Ascending aorta (tissue), 2 donors: ENCODE measurements at places on chromosomes 5 and 9. TPM values are rescaled to one million over a fixed set of nuclear protein-coding genes. Genes with fewer than 3 reads are reported as not detected.

Gene SLC23A1
- total RNA-seq, result not detected

Gene CCDC187
- under 0.01 TPM for total RNA-seq

Gene SMIM33
- total RNA-seq, result not detected

Gene NAA35
- 3.3 TPM for total RNA-seq

Gene IL13
- total RNA-seq, result not detected

Gene CARTPT
- 12.7 TPM for total RNA-seq

DNA sequence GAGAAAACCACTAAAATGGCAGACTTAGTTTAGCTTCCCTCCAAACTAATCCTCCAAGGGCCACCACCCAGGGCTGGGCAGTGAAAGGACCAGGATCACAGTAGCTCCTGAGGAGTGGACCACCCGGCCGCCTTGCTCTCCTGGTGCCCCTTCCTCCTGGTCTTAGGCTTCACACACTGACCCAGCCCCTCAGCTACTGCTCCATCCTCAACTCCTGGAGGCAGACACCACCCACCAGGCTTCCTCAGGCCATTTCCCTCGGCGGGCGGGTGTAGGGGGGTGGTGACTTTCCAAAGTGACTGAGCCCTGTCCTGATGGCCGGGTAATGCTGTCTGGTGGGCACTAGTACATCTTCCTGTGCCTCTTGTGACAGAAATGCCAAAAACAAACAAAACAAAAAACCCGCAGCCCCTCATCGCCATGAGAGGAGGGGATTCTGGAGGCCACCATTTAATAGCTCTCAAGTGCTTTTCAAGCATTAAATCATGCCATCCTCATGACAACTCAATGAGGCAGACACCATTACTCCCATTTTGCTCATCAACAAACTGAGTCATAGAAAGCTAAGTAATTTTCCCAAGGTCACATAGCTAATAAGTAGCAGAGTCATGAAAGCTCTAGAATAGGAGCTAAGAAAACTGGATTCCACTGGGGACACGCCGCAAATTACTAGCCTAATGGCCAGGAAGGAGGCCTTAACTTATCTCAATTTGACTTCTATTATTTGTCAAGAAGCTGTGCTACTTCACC, 91.3 kb upstream of the LRRTM2 start:
- DNase-seq, result no peak
- H3K4me3 ChIP-seq, result no peak overlapping the region
- H3K27ac ChIP-seq, result no peak overlapping the region
- no peaks in the 10 kb centered on the region for H3K36me3 ChIP-seq
- no peaks in the 10 kb centered on the region for H3K27me3 ChIP-seq
- H3K4me1 ChIP-seq, result no peaks in the 10 kb centered on the region

GRCh38 chr9:116124472-116125040, 29.0 kb upstream of the PAPPA start:
- no peak overlapping the region for H3K4me3 ChIP-seq
- H3K36me3 ChIP-seq, result no peaks in the 10 kb centered on the region

DNA sequence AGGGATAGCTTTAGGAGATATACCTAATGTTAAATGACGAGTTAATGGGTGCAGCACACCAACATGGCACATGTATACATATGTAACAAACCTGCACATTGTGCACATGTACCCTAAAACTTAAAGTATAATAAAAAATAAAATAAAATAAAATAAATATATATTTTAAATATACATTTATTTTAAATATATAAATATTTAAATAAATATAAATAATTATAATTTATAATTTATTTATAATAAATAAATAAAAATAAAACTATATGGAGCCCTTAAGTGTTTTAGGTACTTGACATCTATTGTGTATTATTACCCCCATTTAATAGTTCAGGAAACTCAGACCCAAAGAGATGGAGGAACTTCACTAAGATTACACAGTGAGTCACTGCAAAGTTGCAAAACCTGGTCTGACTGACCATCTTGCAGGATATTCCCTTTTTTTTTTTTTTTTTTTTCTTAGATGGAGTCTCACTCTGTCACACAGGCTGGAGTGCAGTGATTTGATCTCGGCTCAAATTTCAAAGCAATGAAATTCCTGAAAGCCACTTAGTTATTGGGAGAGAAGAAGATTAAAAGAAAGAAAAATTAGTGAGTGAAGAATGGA, 5.8 kb upstream of the C5orf52 start:
- no peak overlapping the region for H3K4me3 ChIP-seq
- H3K4me1 ChIP-seq, result peaks cover 3% of the 10 kb centered on the region
- no peak overlapping the region for H3K27ac ChIP-seq
- no peaks in the 10 kb centered on the region for H3K27me3 ChIP-seq

DNA sequence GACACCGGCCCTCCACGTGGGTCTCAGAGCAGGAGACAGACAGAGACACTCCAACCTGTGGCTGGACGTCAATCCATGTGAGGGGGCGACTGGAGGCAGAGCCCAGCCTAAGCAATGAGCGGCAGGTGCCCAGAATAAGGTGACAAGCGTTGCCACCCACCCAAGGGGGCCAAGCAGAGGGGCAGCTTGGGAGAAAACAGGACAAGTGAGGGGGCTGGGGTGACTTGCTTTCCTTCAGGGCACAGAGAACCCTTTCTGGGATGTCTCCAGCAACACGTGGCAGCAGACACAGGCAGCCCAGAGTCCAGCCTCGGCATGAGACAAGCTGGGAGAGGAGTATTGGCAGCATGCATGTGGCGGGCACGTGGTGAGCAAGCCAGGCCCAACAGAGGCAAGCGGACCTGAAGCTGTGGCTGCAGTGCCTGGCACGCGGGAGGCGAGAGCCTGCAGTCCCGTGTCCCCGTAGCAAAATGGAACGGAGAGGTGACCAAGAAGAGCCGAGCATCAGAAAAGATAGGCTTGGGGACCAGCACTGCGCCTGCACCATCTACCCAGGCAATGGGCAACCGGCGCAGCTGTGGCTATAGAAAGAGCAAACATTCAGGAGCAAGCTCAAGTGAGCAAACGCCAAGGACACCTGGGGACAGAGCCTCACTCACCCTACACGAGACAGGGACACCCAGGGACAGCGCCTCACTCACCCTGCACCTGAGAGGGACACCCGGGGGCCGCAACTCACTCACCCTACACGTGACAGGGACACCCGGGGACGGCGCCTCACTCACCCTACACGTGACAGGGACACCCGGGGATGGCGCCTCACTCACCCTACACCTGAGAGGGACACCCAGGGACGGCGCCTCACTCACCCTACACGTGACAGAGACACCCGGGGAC, 6.2 kb downstream of the TERT start:
- H3K27me3 ChIP-seq, result no peaks in the 10 kb centered on the region
- no peaks in the 10 kb centered on the region for H3K4me1 ChIP-seq
- H3K27ac ChIP-seq, result no peak overlapping the region
- no peak overlapping the region for H3K4me3 ChIP-seq

DNA sequence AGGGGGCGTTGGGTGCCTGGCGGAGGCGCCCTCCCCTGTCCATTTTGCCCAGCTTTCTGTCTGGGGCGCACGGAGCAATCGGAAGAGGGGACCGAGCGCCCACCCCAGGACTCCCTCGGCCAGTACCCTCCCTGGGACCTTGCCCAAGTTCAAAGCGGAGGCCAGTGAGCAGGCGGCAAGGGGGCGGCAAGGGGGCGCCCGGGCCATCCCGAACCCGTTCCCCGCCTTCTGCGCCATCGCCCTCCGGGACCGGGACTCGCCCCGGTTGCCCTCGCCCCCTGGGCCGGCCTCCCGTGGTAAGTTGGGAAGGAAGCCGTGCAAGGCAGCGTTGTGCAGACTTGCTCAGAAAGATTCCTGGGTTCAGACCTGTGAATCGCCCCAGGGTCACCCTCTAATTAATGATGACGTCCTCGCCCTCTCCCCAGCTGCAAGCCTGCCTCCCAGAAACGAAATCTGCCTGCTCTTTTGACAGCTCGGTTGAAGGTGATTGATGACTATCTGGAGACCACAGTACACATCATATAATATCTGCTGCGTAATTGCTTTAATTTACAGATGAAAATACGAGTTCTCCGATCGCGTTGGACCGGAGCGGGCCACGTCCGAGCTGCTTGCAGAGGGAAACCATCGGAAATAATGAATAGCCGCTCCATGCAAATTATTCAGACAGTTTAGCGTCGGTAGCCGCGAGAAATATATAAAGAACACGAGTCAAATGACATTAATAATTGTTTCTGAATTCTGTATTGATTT, 1.4 kb upstream of the IRX4 start:
- no peaks in the 10 kb centered on the region for H3K4me1 ChIP-seq
- peaks cover 46% of the 10 kb centered on the region for H3K27me3 ChIP-seq
- no peaks in the 10 kb centered on the region for H3K36me3 ChIP-seq
- peak overlapping the region; percentile 50 for H3K4me3 ChIP-seq
- DNase-seq, result no peak

- H3K27me3 ChIP-seq, result no peaks in the 10 kb centered on the region
- DNase-seq, result no peak
- peak overlapping the region; percentile 26 for H3K27ac ChIP-seq
- H3K4me3 ChIP-seq, result peak overlapping the region; percentile 28
These were observed 98.7 kb downstream of the RAPGEF6 start for GRCh38 chr5:131536211-131536826.

DNA sequence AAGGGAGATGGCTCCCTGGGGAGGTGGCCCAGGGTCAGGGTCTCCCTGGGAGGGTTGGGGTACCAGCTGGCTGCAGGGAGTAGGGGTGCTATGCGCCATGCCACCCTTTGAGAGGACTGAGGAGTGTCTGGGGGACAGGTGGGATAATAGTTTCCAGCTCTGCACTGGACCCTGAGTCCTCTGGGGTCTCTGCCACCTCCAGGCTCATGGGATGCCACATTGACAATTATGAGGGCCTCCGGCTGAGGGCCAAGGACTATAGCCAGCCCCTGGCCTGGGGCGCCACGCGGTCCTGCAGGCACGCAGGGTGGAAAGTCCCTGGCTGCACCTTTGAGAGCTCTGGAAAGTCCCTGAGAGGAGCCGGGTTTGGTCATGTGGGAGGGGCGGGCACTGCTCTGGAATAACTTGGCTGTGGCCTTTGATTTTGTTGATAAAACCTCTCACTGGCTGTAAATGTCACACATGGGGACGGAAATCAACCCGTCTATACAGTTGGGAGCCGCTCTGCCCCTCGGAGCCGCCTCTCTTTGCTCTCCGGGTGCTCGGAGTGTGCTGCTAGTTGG, 16.0 kb downstream of the TRAF2 start:
- H3K4me3 ChIP-seq, result peak overlapping the region; percentile 38
- H3K27ac ChIP-seq, result peak overlapping the region; percentile 80
- peaks cover 17% of the 10 kb centered on the region for H3K4me1 ChIP-seq
- H3K27me3 ChIP-seq, result no peaks in the 10 kb centered on the region

DNA sequence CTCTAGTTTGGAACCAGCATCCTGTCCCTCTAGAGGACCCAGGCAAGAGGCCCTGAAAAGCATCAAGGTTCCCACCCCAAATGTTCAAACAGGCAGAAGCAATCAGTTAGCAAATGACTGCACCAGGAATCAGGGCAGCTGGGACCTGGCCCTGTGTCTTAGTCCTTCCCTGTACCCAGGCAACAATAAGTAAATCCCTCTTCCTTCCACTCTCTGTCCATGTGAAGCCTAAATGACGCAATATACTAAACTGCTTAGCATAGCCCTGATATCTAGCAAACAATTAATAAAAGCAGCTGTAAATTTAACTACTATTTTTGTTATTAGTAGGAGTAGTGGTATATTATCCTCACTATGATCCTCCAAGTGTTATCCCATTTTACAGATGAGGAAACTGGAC, 13.2 kb upstream of the ADRA1B start:
- H3K36me3 ChIP-seq, result no peaks in the 10 kb centered on the region
- no peaks in the 10 kb centered on the region for H3K27me3 ChIP-seq
- H3K27ac ChIP-seq, result no peak overlapping the region
- peaks cover 17% of the 10 kb centered on the region for H3K4me1 ChIP-seq
- H3K4me3 ChIP-seq, result no peak overlapping the region
- no peak for DNase-seq

GRCh38 chr5:100855937-100856430, 47.1 kb downstream of the ST8SIA4 start:
- H3K36me3 ChIP-seq, result no peaks in the 10 kb centered on the region
- no peaks in the 10 kb centered on the region for H3K27me3 ChIP-seq
- no peaks in the 10 kb centered on the region for H3K4me1 ChIP-seq
- H3K27ac ChIP-seq, result no peak overlapping the region
- DNase-seq, result no peak
- H3K4me3 ChIP-seq, result no peak overlapping the region

DNA sequence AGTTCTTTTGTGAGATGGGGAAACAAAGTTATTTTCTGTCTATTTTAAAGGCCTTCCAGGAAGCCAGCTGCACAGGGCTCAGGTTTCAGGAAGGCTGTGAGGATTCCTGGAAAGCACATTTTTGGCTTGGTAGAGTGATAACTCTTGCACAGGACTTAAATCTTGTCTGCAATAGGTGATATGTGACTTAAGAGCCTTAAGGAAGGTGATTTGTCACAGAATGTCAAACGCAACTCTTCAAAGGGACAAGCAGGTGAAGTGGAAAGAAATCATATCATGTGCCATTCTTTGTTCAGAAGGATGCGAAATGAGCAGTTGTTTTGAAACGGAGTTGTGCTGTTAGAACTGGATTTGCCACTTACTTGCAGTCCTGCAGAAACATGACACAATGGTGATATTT, 459.3 kb downstream of the MAT2B start:
- H3K27me3 ChIP-seq, result no peaks in the 10 kb centered on the region
- no peaks in the 10 kb centered on the region for H3K4me1 ChIP-seq
- no peak overlapping the region for H3K4me3 ChIP-seq
- DNase-seq, result no peak
- no peaks in the 10 kb centered on the region for H3K36me3 ChIP-seq

- H3K27ac ChIP-seq, result no peak overlapping the region
- no peaks in the 10 kb centered on the region for H3K36me3 ChIP-seq
- H3K27me3 ChIP-seq, result no peaks in the 10 kb centered on the region
- DNase-seq, result no peak
These were observed 215.9 kb downstream of the MCTP1 start for GRCh38 chr5:95069021-95069420.

GRCh38 chr5:180492226-180492903, 1.8 kb upstream of the CNOT6 start:
- no peak overlapping the region for H3K27ac ChIP-seq
- H3K27me3 ChIP-seq, result no peaks in the 10 kb centered on the region
- peaks cover 4% of the 10 kb centered on the region for H3K4me1 ChIP-seq
- DNase-seq, result no peak
- no peaks in the 10 kb centered on the region for H3K36me3 ChIP-seq
- H3K4me3 ChIP-seq, result no peak overlapping the region

DNA sequence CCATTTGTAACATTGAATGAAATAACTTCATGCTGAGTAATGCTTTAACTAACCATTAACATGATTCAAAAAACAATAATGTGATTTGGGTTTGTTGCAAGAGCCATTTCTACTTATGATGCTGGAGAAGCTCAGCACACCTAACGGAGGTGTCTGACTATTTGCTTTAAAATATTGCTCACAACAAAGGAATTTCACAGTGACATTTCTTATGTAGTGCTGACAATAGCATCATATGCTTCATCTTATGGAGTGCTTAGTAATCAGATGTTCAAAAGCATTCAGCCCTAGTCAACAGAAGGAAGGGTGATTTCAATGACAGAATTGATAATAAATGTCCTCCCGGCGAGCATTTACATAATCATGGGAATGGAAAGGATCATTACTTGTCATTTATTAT, 1003.3 kb upstream of the COX7C start:
- H3K4me1 ChIP-seq, result no peaks in the 10 kb centered on the region
- no peaks in the 10 kb centered on the region for H3K36me3 ChIP-seq
- H3K27me3 ChIP-seq, result no peaks in the 10 kb centered on the region
- H3K4me3 ChIP-seq, result no peak overlapping the region
